ENCODE measurements at places on chromosomes 6 and 20.

GRCh38 chr20:3014662-3015061 is 28.8 kb upstream of the GNRH2 start:
- DNase-seq: no peak

DNA sequence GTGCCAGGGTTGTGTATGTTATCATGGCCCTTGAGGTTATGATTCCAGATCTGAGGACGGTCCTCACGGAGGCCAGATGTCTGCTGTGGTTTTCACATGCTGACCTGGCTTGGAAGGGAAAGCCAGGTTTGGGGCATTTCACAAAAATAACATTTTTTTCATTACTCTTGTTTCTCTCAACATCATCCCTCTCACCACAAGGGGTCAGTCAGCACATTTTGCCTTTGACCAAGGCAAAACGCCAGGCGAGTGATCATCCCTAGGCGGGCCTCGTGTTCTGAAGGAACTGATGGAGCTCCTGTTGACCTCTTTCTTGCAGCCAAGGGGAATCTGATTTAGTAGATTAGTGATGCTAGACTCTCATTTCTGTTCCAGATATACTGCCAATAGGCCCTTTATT is 133.5 kb downstream of the TBC1D7 start:
- DNase-seq: no peak

DNA sequence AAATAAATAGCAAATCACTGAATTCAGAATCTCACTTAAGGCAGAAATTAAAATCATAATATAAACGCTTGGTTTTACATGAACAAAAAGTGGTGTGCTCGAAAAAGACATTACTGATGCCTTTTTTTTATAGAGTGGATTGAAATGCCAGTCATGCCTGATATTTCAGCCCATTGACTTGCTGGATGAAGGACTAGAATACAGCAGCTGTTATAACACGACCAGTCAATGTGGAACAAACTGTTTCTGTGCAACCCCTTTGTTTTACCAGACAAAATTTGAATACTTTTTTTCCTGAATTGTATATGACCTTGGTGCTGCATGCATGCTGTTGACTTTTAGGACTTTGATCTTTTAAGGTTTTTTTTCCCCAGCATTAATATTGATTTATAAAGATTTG is 150.0 kb downstream of the QKI start:
- no peak for DNase-seq

- DNase-seq: no peak
These were observed 103.1 kb upstream of the NAA20 start for GRCh38 chr20:19913927-19914614.

- no peak for DNase-seq
These were observed 509.3 kb downstream of the QKI start for GRCh38 chr6:163923658-163924411.

DNA sequence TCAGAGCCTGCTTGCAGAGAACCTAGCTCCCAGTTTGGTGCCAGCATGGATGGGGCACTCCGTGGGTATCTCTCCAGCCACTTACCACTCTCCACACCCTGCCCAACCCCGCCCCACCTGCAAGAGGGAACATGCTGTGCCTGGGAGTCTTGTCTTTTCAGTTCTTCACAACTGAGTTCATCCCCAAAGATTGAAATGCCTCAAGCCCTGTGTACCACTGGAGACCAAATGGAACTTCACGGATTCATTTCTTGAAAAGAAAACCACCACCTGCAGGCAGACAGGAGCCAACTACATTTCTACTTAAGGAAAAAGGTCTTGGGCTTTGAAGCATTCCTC is 50.1 kb downstream of the TRERF1 start:
- no peak for DNase-seq

DNA sequence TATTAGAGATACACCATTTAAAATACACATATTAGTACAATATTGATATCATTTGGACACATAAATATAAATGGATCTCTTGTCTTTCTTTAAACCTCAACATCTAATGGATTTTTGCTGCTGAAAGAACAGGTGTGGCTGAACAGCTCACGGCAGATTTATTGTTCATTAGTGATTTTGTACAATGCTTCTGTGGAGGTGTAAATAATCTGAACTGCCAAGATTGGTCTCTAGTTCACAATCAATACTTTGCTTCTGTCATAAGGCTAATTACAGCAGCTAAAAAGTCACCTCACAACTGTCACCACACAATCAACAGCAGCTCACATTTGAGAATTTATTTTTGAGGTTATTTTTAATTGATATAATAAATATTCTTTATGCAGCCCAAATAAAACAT is 162.0 kb upstream of the SIM1 start:
- no peak for DNase-seq

DNA sequence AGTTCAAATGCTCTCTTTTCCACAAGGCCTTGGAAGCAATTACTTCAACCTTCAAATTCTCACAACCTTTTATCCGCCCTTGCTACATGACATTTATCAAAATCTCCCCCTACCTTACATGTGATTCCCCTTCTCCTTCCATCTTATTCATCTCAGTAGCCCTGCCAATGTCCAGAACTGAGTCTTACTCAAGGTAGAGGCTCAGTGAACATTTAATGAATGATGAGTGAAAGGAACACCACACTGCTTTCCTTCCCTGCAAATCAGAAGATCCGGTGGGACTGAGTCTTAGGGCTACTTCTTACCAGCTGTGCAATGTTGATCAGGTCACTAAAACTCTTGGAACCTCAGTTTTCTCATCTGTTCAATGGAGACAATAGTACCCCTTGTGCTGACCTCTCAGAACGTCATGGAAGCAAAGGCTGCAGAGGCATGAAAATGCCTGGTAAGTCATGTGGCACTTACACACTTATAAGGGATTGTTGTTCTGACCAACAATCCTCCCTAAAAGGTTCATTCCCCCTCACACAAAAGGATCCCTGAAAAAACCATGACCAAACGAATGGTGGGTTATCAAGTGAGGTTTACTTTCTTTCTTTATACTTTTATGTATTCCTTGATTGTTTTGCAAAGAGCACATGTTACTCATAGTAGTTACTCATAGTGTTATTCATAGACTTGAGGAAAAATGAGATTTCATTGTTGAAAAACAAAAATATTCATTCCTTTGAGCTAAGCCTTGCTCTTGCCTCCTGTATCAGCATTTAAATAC is 6.5 kb downstream of the MDGA1 start:
- DNase-seq: no peak

- DNase-seq: no peak
These were observed 48.8 kb upstream of the TSHZ2 start for GRCh38 chr20:52923123-52923937.

DNA sequence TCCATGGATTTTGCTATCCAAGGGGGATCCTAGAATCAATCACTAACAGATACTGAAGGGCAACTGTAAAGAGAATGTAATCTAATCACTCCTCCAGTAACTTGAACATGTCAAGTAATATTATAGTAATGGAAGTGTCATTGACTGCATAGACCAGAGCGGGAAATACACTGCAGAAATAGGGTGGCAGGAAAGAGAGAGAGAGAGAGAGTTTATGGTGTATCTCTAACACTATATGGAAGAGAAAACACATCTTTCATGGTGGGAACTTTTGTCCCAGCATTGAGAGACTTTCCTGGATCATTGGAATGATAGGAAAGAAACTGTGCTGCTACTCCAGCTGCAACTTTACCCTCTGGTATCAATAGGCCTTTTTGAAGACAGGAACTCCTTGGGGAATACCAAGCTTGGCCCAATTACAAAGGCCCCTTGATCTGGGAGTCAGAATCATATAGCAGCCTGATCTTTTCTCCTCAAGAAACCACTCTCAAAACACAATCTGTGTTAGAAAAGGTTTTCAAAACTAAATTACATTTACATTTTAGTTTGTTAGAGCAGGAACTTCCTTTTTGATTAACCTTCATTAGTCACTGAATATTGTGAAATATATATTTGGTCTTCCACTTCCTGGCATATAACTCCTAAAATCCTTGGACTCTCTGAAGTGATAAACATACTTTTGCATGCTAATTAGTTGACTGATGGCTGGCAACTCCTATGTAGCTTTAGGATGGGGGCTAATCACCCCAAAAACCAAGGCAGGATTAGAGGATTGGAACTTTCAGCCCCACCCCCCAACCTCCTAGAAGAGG is 29.5 kb upstream of the RNGTT start:
- no peak for DNase-seq

GRCh38 chr6:24990236-24990845 is 54.6 kb upstream of the RIPOR2 start:
- no peak for DNase-seq

DNA sequence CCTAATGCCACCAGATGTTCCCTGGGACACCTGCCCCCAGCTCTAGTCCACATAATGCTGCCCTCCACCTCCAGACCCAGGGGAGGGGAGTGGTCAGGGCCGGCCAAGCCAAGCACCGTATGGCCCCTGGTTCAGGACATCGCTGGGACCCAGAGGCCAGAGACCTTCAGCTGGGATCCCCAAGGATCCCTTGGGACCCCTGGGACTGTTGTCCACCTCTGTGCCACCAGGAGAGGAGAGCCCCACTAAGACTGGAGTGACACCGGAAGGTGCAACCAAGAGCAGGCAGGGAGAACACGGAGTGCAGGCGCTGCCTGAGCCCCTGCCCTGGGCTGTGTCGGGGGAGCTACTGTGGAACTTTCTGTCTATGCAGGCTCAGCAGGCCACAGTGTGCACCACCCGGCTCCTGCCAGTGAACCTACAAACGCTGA is 43.6 kb downstream of the CTCFL start:
- no peak for DNase-seq

- no peak for DNase-seq
These were observed 216.8 kb downstream of the TMEM242 start for GRCh38 chr6:157106487-157106886.

DNA sequence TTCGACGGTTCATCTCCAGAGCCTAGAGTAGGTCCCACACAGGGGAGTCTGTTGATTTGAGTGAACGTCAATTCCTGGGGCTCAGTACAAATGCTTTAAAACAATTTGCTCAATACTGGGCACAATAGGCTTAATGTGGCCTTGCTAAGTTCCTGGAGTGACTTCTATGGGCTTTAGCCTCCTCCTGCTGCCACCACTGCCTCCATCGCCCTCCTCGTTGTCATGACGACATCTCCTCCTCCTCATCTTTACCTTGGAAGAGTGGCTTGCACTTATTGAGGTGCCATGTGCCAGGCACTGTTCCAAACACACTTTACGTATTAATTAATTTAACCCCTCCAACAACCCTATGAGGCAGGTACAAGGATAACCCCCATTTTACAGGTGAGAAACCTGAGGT is 11.8 kb upstream of the ZMYND8 start:
- DNase-seq: no peak

DNA sequence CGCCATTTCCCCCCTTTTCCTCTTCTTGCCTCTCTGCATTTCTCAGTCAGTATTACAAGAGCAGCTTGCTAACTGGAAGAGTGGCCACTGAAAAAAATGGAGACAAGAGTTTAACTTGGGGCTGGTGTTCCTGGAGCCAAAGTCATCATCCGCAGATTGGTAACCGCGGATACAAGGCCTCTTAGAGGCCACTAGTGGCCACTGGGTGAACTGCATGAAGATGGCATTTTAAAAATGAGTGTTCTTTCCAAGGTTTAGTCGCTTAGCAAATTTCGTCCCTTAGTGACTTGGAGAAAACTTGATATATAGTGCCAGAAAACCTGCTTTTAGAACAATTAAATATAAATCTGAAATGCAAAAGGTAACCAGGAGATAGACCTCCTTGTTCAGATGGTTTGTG is 4.8 kb downstream of the F13A1 start:
- DNase-seq: no peak
